Effector CD8-positive, alpha-beta T cell (primary cell): ENCODE measurements at places on chromosomes 4 and X.

DNA sequence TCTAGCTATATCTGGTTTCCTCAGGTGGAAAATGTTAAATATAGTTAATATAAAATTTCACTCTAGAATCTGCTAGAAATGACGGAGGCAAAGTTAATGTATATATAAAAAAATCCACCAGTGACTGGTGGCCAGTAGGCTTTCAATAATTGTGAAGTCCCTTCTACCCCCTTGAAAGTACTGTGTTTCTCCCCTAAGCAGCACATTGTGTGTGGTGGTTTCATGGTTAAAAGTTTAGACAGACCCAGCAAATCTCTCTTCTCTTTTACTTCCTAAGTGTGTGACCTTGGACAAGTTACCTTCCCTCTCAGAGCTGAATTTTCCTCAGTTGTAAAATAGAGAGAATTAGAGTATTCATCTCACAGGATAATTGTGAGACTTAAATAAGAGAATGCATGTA lies 600 bp upstream of the HEPH start:
- no peak for DNase-seq

DNA sequence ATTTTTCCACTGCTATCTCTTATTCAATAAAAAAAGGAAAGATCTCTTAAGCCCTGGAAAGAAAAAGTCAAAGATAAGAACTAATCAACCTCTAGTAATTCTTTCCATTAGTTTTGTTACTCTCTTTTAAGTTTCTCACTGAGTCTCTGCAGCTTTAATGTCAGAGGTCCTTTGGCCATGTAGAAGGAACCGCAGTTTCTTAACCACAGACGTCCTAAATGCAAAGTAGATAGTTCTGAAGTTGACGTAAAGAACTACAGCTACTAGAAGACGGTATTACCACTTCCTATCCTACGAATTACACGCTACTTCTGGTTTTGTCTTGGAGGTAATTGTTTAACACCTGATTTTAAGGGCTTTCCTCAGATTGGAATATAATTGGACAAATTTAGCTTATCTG lies 325.9 kb downstream of the ANKRD50 start:
- DNase-seq: no peak

GRCh38 chrX:17550011-17550410 lies 175.0 kb downstream of the NHS start:
- DNase-seq: no peak

DNA sequence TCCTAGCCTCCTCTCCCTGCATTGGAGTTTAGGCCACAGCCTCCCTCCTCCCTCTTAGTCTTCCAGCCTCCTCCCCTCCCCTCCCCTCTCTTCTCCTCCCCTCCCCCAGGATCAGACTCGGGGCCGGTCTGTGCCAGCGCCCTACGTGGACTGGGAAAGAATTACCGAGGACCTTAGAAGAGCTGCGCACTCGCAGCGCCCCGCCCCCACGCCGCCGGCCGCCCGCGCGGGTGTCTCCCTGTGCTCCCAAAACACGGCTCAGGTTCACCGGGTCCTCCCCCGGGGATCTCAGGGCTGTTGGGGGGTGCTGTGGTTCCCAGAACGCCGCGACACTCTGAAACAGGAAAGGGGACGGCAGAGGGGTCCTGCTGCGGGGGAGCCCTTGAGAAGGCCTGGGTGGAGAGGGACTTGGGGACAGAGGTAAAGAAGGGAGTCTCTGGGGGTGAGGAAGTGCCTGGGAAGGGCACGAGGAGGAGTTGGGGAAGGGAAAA lies 122.3 kb upstream of the TBL1X start:
- peak; percentile 18 for DNase-seq

DNA sequence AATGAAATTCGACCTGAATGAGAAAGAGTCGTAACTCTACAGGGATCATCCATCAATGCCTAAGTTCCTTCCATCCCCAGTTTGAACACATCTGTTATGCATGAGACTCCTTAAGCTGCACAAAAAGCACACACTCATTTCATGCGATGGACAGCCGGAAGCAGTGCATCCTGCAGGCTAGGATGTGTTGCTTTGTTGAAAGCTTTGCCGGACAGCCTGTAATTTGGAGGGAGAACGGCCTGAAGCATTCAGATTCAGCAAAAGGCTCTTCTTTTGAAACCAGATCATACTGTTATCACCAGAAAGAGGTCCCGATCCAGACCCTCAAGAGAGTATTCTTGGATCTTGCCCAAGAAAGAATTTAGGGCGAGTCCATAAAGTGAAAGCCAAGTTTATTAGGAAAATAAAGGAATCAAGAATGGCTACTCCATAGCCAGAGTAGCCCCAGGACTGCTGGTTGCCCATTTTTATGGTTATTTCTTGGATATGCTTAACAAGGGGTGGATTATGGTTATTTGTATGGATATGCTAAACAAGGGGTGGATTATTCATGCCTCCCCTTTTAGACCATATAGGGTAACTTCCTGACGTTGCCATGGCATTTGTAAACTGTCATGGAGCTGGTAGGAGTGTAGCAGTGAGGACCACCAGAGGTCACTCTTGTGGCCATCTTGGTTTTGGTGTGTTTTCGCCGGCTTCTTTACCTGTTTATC lies 48.1 kb upstream of the DHRSX start:
- no peak for DNase-seq

GRCh38 chr4:80336582-80336981 lies 1.1 kb downstream of the CFAP299 start:
- DNase-seq: no peak

GRCh38 chr4:104451573-104451972 lies 43.1 kb downstream of the CXXC4 start:
- DNase-seq: no peak

GRCh38 chr4:184873054-184873453 lies 47.3 kb upstream of the ACSL1 start:
- no peak for DNase-seq

GRCh38 chrX:54352677-54353076 lies 5.2 kb downstream of the WNK3 start:
- DNase-seq: no peak

GRCh38 chr4:143016171-143016570 lies 168.5 kb upstream of the USP38 start:
- no peak for DNase-seq

DNA sequence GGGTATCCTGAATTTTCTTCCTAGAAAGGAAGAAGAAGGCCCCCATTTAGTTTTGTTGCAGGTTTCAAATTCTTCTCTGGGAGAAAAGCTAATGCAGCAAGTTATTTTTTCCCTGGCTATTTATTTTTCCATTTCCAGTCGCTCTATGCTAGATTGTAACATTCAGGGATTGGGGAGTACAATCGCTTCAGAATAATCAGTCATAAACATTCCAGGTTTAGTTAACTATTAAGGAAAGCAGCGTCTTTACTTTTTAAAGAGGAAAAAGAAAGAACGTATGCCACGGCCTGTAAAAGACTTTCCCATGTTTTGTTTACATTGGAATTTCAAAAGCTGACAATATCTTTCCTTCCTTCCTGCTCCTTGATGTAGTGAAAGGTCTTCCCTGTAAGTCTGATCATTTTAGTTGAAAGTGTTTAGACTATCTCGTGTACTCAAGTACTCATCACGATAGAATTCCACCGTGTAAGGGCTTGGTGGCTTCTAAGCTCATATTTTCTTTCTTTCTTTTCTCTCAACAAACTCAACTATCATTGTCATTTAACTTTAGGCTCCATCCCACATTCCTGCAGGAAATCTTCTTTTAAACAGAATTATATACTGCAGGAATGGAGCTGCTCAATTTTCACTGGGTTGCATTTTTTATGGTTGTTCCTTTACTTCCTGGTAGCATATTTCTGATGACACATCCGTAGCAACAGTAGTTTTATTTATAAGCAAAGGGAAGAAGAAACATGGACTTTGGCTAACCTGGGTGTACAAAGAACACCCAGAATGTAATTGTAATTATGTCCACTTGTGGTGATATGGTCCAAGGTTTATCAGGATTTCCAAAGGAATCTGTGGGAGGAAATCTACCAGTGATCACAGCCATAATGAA lies 213.1 kb upstream of the FAT1 start:
- no peak for DNase-seq

DNA sequence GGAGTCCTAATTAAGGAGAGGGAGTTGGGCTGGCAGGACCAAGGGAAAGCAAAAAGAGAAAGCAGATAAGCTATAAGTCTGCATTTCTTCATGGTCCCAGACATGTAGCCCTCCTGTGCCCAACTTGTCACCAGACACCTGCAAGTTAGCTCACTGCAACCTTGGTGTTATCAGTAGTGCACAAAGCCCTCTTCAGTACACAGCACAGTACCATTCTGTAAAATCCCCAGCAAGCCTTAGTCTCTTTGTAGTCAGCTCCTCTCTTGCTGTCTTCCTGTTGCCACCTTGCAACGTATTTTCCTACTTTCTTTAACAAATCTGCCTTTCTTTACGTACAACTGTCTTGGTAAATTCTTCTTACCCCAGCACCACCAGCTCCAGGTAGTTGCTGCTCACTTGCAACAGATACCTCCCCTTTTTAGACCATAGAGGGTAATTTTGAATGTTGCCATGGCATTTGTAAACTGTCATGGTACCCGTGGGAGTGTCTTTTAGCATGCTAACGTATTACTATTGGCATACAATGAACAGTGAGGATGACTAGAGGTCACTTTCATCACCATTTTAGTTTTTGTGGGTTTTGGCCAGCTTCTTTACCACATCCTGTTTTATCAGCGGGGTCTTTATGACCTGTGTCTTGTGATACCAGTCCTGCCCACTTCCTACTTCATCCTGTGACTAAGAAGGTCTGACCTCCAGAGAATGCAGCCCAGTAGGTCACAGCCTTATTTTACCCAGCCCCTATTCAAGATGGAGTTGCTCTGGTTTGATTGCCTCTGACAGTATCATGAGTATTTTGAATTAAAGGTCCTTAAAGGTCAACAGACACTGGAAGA lies 28.3 kb upstream of the AP1S2 start:
- no peak for DNase-seq

DNA sequence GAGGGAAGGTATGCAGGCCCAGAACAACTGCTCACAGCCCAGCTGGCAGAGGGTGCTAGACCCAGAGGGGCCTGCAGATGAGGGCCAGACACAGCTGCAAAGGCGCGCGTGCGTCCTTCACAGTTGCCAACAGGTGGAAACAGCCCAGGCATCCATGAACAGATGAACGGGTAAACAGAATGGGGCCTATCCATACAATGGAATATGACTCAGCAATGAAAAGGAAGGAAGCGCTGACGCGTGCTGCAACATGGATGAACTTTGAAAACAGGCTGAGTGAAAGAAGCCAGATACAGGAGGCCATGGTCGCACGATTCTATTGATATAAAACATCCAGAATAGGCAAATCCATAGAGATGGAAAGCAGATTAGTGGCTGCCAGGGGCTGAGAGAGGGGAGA lies 83.1 kb upstream of the DDX3X start:
- no peak for DNase-seq

GRCh38 chrX:148290931-148291330 lies 209.5 kb upstream of the AFF2 start:
- DNase-seq: no peak

GRCh38 chrX:154350429-154351182 lies 23.8 kb downstream of the FLNA start:
- no peak for DNase-seq

DNA sequence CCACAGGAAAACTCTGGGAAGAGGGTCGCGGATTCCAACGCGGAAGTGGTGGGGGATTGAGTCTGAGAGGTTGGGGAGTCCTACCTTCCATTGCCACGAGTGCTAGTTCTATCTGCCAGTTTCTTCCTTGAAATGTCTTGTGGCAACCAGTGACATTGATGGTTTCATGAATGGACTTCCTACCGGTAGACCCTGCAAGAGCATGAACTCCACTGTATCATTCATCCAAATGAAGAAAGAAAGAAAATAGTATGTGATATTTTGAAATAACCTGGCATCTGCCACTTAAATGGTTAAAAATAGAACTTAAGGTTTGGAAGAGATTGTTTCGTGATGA lies 1.1 kb upstream of the SLC10A7 start:
- DNase-seq: no peak

- no peak for DNase-seq
Observed at GRCh38 chr4:24686866-24687692, 102.7 kb upstream of the DHX15 start.

GRCh38 chrX:78886550-78886949 lies 58.6 kb upstream of the P2RY10 start:
- DNase-seq: no peak

- DNase-seq: peak; percentile 2
Observed at GRCh38 chrX:48972220-48973164, 848 bp upstream of the KCND1 start.

GRCh38 chr4:19756661-19757060 lies 495.0 kb upstream of the SLIT2 start:
- DNase-seq: no peak

- DNase-seq: no peak
Observed at GRCh38 chr4:25823632-25824031, 39.2 kb downstream of the SEL1L3 start.

DNA sequence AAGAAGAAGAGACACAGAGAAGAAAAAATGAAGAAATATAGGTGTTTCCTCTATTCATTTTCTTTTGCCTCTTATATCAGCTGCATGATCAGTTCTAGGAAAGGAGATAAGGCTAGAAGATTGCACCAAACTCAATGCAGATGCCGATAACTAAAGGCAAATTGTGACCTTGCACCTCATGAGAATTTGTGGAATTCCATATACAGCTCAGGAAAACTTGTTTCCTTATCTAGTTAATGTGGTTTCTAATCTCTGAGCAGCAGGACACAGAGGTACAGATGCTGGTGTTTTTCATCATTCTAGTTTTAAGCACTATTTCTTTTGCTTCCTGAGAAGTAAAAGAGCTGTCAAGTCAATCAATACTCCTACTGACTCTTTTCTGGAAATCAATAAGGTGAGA lies 104.6 kb upstream of the NWD2 start:
- no peak for DNase-seq

GRCh38 chrX:131747173-131747572 lies 203.3 kb downstream of the OR13H1 start:
- DNase-seq: no peak

GRCh38 chr4:169256101-169256612 lies 14.6 kb downstream of the SH3RF1 start:
- DNase-seq: no peak

DNA sequence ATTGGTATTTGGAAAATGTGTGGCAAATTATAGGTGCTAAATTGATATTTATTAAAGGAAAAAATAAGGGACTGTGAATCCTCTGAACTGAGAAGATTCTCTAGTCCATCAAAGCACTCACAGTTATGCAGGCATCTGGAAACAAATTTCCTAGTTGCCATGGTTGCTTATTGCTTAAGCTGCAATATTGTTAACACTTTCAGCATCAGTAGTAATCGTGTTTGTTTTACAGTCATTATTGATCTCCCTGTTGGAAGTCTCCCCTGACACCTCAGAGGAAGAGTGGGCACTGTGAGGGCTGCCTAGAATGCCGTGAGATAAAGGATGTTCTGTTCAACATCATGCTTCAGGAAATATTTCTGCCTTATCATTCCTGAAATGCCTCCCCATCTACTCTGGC lies 2004.3 kb upstream of the ADGRL3 start:
- no peak for DNase-seq
